ENCODE measurements at places on chromosomes 16 and 17.

DNA sequence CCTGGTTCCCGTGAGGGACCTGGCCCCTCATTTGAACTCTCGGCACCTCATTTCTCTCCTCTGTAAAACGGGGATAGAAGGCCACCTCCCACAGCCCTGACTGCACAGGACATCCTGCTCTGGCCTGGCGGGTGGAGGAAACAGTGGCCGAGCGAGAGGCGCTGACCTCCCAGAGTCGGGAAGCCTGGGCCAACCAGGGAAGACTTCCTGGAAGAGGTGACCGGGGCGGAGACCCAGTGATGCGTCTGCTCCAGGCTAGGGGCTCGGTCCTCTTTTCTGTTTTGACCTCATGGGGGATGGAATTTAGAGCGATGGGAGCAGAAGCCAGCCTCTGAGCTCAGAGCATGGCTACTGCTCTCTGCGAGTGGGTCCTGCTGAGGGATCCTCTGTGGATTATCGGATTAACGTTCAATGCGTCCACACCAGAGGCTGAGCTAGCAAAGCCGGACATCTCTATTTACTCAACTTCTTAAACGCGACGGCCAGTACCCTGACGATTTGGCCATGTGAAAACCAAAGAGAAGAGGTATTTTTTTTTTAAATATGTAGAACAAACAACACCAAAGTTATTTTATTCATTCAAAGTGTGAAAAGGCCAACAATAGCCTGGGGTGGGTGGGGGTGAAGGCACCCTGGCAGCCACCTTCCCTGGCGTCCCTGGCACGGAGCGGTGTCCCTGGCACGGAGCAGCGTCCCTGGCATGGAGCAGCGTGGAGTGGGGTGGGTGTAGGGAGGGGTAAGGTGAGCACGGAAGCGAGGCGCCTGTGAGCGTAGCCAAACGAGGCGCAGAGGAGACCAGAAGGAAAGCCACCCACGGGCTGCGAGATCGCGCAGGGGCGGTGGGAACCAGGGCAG is 9.2 kb upstream of the MSLN start:
- ATAC-seq: no peak

GRCh38 chr17:14942526-14943190 is 322.5 kb downstream of the PMP22 start:
- no peak for ATAC-seq

GRCh38 chr17:18990331-18990730 is 14.2 kb downstream of the FAM83G start:
- ATAC-seq: no peak

GRCh38 chr17:10738521-10739258 is 8.9 kb upstream of the TMEM220 start:
- ATAC-seq: no peak

GRCh38 chr17:40932608-40933007 is 4.8 kb downstream of the KRT23 start:
- ATAC-seq: no peak

DNA sequence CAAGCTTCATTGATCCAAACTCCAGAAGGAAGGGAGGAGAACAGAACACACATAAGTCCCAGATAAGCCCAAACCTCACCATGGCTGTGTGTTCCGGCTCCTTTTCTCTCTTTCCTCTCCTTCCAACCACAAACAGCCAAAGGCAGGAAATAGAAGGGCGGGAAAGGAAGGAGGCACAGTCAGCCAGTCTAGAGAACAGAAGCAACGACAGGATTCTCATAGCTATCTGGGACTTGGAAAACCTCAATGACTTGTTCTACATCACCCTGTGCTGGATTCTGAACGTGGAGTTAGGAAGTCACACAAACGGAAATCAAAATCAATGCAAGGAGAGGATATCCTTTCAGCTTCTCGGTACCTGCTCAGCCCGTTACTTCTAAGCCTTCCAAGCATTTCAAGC is 9.0 kb downstream of the CRK start:
- no peak for ATAC-seq

GRCh38 chr17:1732833-1733321 is 8.4 kb downstream of the WDR81 start:
- ATAC-seq: no peak

GRCh38 chr17:76092526-76093413 is 10.8 kb downstream of the EXOC7 start:
- no peak for ATAC-seq

DNA sequence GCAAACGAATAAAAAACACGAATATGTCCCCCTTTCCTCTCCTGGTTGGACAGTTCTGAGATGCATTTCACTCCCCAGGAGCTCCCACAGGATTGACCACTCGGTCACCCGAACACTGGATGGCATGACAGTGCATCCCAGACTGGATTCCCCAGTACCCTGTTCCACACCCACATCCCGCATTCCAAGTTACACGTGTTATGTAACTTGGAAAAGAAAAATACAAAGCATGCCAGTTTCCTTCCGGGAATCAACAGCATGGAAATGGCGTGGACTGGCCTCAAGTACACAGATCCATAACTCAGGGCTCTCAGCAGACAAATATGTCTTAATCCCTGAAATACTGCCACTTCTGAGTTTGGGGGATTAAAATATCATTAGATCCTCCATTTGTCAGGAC is 12.6 kb upstream of the KLHL36 start:
- no peak for ATAC-seq

DNA sequence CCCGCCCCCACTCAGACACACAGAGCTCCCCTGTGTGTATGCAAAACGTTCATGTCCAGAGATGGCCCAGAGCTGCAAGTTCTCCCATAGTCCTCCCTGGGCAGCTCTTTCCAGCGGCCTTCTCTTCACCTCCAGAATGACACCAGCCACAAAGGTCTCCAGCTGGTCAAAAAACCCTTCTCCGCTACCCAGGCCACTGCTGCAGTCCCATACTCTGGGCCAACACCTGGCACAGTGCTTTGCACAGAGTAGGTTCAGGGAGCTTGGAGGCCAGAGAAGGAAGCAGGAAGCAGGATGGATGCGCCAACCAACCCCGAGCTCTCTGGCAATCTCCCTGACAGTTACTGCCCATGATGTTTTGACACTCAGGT is 1.1 kb upstream of the STAT5B start:
- ATAC-seq: no peak

DNA sequence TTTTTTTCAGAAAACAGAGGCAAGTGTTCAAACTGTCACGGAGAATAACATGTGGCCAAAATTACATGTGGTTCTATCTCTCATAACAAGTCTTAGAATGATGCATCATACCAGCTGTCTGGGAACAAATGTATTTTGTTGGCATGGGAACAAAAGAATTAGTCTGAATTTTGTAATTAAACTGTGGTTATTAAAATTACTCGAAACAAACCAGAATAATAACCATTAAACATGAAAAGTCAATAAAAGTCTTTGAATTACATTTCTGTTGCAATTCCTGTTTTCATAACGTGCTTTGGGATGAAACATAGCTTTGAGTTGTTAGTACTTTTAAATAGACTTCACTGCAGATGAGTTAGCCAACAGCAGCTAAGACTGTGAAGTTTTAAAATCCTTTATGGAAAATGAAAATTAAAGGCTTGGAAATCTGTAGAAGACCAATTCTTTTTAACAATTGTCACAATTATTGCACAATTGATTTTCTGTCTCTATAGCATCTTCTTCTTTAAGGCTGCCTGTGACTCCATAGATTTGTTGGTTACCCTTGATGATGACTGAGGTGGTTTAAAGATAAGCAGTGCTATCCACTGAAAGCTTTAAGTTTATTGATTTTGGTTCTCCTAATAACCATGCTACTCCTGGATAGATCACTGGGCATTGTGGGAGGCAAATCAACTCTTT is 117.9 kb upstream of the AXIN2 start:
- ATAC-seq: no peak

- ATAC-seq: no peak
Observed at GRCh38 chr16:968620-969019, 2.2 kb downstream of the LMF1 start.

- no peak for ATAC-seq
Observed at GRCh38 chr17:71553381-71553780, 567.4 kb upstream of the SOX9 start.

DNA sequence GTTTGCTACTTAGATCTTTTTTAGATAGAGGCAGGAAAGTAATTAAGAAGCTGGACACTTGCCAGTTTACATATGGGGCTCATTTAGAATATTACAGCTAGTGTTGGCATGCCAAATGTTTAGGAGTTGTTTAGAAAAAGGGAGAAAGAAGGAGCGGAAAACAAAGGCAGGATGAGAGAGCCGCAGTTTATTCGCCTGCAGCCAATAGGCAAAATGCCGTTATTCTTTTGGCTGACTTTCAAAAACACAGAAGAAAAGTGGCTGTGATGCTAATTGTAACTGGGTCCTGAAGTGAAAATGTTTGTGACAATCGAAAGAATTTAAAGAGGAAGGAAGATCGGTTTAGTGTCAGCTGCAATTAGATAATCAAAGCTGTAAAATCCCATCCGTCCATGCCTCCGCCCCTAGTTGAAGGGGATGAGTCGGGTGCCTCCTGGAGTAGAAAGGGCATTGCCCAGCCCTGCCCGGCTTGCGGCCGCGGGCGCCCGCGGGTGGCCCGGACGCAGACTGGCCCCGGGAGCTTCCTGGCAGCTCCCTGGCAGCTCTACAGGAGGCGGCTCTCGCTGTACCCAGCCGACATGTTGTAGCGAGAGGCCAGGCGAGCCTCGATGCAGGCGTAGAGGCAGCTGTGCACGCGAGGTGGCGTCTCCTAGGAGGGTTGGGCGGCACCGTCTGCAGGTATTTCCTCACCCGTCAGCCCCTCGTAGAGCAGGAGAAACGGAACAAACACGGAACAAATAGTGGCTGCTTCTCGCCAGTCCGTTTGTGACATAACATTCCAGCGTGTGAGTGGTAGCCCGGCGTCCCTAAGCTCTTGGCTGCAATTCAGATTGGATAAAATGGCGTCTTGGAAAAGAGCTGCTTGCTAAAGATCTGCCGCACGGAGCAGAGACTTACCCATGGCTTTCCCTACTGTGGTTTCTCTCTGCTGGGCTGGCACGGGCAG is 82.2 kb downstream of the TNRC6C start:
- ATAC-seq: peak; percentile 56

GRCh38 chr17:31834448-31834847 is 24.6 kb downstream of the COPRS start:
- no peak for ATAC-seq

DNA sequence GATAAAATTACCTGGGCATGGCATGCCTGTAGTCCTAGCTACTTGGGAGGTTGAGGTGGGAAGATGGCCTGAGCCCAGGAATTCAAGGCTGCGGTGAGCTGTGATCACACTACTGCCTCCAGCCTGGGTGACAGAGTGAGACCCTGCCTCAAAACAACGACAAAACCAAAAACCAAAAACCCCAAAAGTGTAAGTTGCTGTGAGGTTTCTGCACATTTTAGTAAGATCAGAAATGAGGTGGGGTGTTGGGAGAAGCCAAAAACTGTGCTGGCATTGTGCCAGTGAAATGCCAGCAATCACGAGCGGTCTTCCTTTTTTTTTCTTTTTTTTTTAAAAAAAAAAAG is 114.6 kb downstream of the PITPNC1 start:
- no peak for ATAC-seq

GRCh38 chr17:49870298-49870697 is 22.4 kb upstream of the TAC4 start:
- ATAC-seq: no peak

DNA sequence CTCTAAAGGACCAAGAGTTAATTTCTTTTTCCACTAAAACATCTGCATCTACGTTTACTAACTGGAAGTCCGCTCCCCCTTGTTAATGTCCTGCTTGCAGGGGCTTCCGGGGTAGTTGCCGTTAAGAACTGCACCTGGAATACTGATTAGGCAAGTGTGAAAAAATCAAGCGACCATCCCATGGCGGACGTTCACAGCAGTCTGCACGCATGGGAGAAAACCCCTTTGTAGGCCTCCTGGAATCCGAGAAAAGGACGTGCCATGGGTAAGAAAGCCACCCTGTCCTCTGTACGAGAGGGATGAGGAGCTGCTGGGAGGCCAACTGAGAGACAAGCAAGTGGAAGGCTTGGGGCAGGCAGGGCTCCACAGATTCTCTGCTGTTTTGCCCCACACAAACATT is 14.9 kb downstream of the SNN start:
- no peak for ATAC-seq

DNA sequence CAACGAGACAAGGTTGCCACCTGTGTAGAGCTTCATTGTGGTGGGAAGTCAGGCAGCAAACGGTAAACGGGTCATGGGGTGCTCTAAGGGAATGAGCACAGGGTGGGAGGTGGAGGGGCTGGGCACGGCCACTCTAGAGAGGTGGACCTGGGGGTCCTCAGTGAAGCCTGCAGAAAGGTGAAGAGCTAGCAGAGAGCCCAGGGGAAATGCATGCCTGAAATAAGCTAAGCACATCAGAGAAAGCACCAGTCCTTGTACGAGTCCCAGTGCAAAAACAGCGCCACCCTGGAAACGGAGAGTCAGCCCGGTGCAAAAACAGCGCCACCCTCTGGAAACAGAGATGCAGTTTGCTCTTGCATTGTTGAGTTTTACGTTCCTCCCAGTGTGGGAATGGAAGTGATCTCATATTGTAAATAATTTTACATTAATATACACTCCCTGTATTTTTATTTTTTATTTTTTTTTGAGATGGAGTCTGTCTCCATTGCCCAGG is 65.0 kb downstream of the TBC1D16 start:
- no peak for ATAC-seq

GRCh38 chr17:82018152-82018988 is 4.3 kb downstream of the CENPX start:
- no peak for ATAC-seq

DNA sequence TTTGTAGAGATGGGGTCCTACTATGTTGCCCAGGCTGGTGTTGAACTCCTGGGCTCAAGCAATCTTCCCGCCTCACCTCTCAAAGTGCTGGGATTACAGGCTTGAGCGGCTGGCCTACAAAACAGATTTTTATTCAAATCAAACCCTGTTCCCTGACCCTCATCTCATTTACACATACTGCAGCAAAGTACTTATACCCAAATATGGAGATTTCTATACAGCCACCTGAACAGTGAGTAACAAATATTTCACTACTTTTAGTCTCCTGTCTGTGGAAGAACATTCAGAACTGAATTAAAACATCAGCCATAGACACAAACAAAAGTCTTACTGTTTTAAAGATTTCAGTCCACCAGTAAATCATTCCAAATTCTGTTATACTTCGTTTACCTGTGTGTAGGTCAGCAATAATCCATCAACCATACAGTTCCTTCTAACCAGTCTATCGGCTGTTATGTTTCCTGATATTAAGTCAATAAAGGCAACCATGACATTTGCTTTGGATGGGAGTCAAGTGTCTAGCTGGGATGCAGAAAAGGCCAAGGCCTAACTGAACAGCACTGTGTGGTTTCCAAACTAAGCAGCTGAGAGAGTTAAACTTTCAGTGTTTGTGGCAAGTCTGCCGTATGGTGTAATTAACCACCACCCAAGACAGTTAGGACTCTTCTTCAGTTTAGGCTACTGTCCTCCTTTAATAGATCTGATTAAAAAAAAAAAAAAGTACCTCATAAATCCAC is 22.3 kb downstream of the ERN1 start:
- no peak for ATAC-seq

DNA sequence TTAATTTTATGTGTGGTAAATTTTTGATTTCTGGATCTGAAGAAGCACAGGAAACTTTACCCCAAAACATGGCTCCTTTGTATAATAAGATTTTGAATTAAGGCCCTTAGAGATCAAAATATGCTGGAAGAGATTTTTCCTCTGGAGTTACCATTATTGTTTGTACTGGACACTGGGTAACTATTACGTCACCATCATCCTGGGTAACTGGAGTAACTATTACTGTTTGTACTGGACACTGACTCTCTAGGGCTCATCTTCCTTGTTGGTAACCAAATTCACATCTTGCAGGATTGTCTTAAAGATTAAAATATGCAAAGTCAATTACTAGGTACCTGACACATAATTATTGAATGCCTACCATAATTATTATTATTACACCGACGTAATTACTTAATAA is 593.8 kb upstream of the GOT2 start:
- no peak for ATAC-seq

GRCh38 chr16:25138130-25138529 is 26.6 kb downstream of the LCMT1 start:
- no peak for ATAC-seq
